Lower leg skin (tissue), 4 donors: ENCODE measurements at places on chromosomes 12 and 14. TPM values are rescaled to one million over a fixed set of nuclear protein-coding genes. Genes with fewer than 3 reads are reported as not detected.

DNA sequence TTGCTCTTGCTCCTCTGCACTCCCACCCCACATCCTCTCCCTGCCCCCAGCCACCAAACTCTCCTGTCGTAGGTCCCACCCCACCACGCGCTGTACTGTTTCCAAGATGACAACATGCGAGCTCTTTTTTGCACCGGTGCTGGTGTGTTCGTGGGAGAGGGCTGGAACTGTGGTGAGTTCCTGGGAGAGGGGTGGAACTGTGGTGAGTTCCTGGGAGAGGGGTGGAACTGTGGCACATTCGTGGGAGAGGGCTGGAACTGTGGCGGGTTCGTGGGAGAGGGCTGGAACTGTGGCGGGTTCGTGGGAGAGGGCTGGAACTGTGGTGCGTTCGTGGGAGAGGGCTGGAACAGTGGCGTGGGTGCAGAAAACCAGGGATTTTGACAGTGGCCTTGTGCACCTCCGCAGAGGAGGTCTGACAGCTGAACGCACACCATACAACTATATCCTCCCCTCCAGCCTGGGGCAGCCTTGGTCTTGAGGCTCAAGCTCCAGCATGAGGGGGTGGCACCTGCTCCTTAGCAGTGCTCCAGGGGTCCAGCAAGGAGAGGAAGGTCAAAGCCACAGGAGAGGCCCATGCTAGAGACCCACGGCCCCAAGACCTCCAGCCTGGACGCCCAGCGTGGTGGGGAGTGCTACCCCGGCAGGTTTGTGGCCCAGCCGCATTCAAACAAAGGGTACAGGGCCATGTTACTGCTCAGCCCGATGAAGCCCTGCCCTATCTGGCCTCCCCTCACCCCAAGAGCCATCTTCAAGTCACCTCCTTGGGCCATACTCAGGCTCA lies 50.1 kb downstream of the ACTN1 start:
- no peak for DNase-seq

GRCh38 chr12:10615532-10615931 lies 2.1 kb upstream of the MAGOHB start:
- DNase-seq, result no peak

GRCh38 chr12:128867466-128867865 lies 14.2 kb downstream of the GLT1D1 start:
- peak; percentile 77 for DNase-seq

DNA sequence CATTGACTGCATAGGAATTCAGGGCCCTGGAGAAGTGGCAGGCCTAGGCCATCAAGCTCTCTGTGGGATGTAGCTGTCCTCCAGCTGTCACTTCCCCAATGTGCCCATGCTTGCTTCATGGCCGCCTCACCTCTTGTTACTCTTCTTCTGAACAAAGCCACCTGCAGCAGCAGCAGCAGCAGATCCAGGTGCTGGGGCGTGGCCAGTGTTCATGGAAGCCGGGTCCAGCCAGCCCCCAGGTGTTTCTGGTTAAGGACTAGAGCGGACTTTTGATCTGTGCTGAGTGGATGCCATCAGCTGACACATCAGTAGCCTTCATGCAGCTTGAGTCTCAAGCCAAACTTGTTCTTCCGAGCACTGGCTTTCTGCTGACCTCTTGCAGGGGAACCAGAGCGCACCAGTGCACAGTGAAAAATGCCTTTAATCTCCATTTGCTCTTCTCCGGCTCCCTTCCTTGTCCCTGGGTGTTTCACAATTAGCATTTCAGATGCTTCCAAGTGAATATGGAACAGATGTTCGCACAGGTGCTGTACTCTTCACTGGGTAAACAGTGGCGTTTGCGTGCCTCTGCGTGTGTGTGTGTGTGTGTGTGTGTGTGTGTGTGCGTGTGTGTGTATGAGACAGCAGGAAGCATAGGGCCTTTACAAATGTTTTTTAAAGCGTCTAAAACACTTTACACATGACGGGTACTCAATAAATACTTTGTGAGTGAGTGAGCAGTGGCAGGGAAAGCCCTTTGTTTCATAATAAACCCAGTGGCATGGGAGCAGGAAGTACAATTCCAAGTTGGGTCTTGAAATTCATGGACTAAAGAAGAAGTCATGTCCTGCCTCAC lies 20.1 kb downstream of the TPCN1 start:
- peak; percentile 84 for DNase-seq

- DNase-seq, result no peak
These were observed 370.5 kb downstream of the DIO2 start for GRCh38 chr14:79840831-79841230.

DNA sequence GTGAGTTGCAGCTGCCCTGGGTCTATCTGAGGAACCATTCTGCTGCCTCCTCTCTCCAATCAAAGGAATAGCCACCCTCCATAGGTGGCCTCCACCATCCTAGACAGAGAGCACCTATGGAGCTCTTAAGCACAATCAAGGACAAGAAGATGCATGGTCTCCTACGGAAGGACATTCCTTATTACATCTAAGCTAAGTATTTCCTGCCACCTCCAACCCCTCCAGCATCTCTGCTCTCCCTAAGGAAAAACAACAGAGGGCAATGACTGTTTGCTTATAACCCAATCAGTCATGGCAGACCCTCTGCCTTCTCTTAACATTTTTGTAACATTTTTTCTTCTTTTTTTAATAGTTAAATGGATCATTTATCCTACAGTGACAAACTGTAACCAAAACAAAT lies 14.8 kb upstream of the OR6J1 start:
- no peak for DNase-seq

DNA sequence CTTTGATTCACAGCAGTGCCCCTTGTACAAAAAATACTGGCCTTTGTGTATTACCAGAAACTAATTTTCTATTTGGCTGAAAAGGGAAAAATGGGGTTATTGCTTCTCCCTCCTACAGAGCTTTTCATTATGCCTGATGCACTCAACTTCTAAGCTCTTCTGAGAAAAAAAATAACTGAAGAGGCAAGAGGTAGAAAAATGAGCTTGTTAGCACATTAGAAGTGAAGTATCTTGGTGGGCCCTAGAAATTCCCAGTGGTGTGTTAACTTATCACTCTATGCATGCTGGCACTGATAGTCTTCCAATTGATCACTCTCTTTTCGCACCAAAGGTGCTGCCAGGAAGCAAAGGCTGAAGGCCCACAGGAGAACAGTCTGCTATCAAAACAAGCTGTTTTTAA lies 17.1 kb downstream of the INSM2 start:
- DNase-seq, result no peak

Gene SEC23A
- 41.9 TPM for total RNA-seq

Gene OAS2
- 3.6 TPM for total RNA-seq
